Activated naive CD4-positive, alpha-beta T cell treated with anti-CD3 and anti-CD28 coated beads for 36 hours (primary cell): ENCODE measurements at places on chromosomes 4 and X. TPM values are rescaled to one million over a fixed set of nuclear protein-coding genes. Genes with fewer than 3 reads are reported as not detected.

- no peak for DNase-seq
Observed at GRCh38 chrX:140343226-140343868, 161.5 kb downstream of the SOX3 start.

GRCh38 chr4:2637956-2638552 is 101.6 kb downstream of the FAM193A start:
- no peak for DNase-seq

- no peak for DNase-seq
Observed at GRCh38 chr4:66034262-66034661, 364.0 kb upstream of the EPHA5 start.

Gene SHOX
- total RNA-seq, result not detected

- no peak for DNase-seq
Observed at GRCh38 chr4:8860096-8860891, 11.3 kb downstream of the HMX1 start.

DNA sequence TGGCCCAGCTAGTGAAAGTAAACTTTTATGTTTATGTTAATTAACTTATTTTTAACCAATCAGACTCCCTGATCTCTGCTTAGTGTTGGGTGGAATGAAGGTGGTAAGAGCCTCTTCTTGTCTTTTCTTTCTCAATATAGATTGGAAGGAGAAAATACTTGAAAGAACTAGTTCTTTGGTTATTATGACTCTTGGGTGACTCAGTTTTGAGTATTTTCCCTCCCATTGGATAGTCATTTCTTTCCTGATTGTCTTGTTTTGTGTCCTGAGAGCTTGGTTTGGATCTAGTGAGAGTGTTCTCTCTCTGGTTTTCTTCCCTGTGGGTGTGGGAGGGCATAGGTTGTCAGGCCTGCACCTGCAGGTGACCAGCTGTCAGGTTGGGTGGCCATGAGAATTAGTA is 172.0 kb upstream of the GLRA2 start:
- DNase-seq, result no peak

Gene SHROOM2
- not detected for total RNA-seq

DNA sequence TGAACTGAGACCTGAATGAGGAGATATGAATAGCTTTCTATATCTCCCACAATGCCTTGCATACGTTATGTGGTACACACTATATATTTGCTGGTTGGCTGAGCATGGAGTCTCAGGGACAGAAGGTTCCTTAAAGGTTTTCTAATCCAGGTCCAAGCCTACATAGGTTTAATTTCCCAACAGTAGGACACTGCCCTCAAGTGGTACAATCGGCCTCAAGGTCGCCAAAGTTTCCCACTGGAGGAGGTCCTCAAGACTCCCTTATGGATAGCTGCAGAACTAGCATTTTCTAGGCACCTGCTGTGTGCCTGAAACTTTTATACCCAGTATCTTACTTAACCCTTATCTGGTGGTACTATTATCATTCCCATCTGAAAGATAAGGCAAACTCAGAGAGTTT is 21.0 kb upstream of the EFNB1 start:
- DNase-seq, result peak; percentile 27

- no peak for DNase-seq
Observed at GRCh38 chr4:139316733-139317132, 14.5 kb upstream of the NDUFC1 start.

DNA sequence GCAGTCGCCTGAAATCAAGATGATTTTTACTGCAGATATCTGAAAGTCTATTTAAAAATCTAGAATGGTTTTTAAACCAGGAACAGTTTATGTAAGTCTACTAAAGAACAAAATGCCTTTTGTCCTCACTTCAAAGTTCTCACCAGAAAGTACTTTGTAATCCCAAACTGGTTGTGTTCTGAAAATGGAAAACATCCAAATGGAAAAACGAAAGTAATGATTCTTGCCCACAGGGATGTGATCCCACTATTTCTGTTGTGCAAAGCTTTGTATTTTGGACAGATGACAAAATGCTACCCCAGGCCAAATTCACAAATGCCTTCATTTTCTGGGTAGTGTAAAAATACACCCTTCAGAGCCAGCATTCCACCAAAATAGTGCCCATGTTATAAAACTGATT is 265.5 kb upstream of the FTHL17 start:
- DNase-seq, result no peak

DNA sequence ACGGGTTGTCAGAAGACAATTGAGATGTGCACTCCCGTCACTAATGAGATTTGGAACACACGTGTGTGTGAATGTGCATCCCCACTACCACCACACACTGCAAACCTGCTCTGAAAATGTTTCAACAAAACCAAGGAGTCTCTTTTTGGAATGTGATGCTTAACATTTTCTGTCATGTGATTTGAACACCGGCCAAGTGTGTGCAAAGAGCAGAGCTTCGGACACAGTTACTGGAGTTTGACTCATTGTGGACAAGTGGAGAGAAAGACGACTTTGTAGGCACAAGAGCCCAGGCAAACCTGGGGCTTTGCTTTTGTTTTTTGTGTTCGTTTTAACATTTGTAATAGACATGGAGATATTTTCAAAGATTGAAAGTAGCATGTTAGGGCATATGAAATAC is 49.2 kb downstream of the CCKAR start:
- DNase-seq, result no peak

Gene ACOX3
- 11.9 TPM for total RNA-seq

Gene SLC9B2
- total RNA-seq, result 28.6 TPM

- no peak for DNase-seq
Observed at GRCh38 chr4:102546635-102547034, 45.5 kb downstream of the NFKB1 start.

DNA sequence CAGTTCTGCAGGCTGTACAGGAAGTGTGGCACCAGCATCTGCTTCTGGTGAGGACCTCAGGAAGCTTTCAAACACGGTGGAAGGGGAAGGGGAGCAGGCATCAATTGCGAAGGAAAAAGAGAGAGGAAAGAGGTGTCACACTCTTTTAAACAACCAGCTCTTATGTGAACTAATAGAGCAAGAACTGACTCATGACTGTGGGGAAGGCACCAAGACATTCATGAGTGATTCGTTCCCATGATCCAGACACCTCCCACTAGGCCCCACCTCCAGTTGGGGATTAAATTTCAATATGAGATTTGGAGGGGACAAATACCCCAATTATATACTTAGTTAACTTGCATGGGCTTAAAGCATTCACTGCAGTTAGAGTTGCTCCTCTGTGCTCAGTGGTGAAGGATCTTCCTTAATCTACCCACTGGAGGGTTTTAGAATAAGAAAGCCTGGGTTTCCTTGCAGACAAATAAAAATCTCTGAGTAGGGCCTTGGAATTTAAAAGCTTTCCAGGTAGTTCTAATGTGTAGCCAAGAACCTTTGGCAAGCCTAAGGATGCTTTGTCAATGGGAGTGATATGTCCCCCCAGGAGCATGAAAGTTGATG is 60.0 kb downstream of the SYNPO2 start:
- no peak for DNase-seq

GRCh38 chrX:110171442-110171841 is 146.4 kb downstream of the AMMECR1 start:
- DNase-seq, result no peak

- DNase-seq, result no peak
Observed at GRCh38 chr4:154720618-154721267, 23.1 kb upstream of the LRAT start.

DNA sequence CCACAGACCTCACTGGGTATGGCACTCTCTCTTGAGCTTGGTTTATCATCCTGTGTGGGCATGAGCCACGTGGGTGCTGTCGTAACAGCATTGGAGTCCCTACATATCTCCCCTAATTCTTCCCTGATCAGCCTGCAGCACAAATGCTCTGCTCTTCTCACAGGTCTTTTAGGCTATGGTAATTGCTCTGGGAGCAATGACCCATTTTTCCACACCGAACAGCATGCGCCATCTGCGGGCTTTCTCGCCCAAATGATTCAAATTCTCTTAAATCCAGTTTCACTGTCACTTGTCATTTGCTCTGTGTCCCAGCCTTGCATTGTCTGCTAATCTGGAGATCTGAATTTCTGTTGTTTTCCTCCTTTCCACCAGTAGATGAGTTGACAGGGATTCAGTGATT is 48.9 kb upstream of the GATB start:
- no peak for DNase-seq

GRCh38 chrX:128927363-128927762 is 595.9 kb downstream of the SMARCA1 start:
- DNase-seq, result no peak

Gene CDKL2
- total RNA-seq, result 1.2 TPM

DNA sequence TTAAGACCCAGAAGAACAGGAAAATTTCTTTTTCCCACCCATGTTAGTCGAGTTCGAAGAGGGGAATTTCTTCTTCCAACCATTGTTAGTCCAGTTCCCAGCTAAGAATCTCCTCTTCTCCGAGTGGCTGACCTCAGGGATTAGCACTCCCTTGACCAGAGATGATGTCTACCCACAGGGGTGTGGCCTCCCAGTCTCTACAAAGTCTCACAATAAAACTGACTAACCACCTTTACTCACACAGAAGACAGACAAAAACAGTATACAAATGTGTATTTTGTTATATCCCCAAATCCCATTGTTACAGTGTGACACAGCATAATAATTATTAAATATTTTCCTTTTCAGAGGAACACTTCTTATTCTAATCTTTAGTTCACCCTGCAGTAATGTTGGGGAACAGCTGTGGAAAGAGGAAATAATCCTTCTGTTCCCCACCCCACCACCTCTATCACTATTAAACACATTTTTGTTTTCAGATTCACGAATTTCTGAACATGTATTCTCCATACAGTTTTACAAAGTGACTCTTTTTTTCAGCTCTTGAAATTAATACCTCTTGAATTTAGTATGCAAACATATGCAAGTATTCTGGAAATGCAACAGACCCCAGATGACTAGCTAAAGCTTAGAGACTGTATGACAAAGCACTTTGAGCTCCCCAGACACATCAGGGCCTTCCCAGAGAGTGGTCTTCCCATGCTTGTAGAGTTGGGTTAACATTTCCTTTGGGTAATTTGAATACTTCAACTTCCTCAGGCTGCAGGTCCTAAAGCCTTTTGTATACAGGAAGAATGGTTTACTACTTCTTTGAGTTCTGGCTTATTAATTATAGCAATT is 62.5 kb upstream of the NFKB1 start:
- no peak for DNase-seq

- no peak for DNase-seq
Observed at GRCh38 chrX:30975467-30975866, 86.4 kb upstream of the TAB3 start.

DNA sequence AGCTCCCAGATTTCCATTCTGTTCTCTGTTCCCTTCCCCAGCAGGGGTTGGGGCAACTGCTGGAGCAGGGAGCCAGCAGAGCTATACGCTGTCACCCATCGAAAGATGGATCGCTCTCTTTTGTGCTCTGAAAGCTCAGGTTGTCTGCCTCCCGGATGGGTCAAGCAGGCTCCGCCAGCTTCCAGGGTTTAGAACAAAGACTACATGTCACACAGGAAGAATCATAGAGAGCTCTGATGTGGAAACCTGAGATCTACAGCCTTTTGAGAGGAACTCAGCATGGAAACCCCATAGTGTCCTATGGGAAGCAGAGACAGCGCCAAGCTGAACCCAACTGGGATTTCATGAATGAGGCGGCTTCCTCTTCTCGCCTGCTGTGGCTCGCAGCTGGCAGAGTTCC is 205.4 kb downstream of the HS3ST1 start:
- DNase-seq, result no peak

Gene AVPR2
- total RNA-seq, result not detected

DNA sequence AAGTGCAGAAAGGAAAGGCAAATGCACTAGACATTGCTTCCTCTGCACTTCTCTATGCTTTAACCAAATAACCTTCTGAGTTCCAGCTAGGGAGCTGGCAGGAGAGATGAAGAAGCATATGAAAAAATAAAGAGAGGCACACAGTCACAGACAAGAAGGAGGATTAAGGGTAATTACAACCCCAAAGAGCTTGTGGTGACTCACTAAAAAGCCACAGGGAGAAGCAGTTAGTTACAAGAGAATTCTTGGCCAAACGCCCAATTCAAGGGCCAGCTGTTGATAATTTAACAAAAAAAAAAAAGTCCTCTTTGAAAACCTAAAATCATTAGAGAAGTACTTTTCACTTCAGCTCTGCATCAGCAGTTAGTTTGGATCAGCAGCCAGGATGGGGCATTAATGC is 478.0 kb downstream of the KCNIP4 start:
- no peak for DNase-seq

GRCh38 chr4:33453436-33453835 is 2733.3 kb downstream of the PCDH7 start:
- no peak for DNase-seq

DNA sequence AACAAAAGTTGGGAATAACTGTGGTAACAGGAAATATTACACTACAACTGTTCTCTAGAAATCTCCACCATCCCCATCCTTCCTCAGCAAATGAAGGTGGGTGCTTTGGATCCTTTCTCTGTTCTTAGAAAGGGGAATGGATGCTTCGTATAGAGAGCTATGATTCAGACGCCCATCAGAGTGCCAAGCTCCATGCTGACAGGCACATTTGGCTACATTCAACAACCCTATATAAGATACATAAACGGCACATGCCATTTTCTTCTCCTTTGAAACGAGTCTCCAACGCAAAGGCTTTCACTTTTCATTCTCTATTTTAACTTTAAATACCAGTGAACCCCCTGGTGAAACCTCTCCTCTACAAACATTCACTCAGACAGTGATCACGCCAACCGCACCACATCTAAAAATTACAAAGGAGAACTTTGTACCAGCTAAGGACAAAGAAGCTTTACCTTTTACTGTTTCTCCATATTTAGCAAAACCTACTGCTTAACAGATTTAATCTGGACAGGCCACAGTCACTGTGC is 172.5 kb downstream of the TSPAN5 start:
- peak; percentile 46 for DNase-seq

DNA sequence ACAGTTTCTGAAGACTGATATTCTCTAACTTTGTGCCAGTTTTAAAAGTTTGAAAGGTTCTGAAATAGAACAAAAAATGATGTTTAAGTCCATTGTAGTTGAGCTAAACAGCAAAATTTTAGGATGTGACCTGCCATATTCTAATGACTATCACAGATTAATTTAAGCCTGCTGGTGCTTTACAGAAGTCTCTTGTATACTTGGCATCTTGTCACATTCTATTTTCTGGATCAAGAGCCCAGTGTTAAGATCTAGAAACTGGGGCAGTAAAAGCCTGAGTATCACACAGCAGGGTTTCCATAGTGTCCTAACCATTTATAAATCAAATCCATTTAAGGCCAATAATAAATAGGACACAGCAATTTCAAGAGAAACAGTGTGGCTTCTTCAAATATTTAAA is 12.4 kb downstream of the FSTL5 start:
- DNase-seq, result no peak

GRCh38 chr4:81214144-81214880 is 710 bp downstream of the PRKG2 start:
- DNase-seq, result peak; percentile 5

Gene GRPR
- not detected for total RNA-seq

Gene SATL1
- not detected for total RNA-seq

- DNase-seq, result no peak
Observed at GRCh38 chrX:149487292-149487691, 17.8 kb downstream of the IDS start.

DNA sequence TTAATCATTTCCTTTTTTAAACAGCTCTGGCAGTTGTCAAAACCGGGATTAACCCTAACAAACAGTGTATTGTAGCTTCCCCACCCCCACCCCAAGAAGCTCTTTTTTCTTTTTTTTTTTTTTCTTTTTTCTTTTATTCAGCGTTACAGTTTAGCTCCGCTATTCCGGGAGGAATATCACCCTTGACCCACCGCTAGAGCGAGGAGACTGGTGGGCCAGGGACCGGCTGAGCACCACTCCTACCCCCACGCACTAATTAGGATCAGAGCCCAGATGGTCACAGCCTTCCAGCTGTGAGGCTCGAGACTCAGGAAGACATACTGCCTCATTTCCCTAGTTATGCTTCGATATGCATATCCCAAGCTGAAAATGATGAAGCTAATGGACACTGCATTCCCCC is 2.0 kb downstream of the PARM1 start:
- no peak for DNase-seq
